ENCODE measurements at places on chromosomes 13 and 19.
A peak's percentile ranks its signal among the peaks of the same experiment; 100 is the strongest.

- DNase-seq: no peak
These were observed 99.7 kb downstream of the DCLK1 start for GRCh38 chr13:36031490-36031889.

DNA sequence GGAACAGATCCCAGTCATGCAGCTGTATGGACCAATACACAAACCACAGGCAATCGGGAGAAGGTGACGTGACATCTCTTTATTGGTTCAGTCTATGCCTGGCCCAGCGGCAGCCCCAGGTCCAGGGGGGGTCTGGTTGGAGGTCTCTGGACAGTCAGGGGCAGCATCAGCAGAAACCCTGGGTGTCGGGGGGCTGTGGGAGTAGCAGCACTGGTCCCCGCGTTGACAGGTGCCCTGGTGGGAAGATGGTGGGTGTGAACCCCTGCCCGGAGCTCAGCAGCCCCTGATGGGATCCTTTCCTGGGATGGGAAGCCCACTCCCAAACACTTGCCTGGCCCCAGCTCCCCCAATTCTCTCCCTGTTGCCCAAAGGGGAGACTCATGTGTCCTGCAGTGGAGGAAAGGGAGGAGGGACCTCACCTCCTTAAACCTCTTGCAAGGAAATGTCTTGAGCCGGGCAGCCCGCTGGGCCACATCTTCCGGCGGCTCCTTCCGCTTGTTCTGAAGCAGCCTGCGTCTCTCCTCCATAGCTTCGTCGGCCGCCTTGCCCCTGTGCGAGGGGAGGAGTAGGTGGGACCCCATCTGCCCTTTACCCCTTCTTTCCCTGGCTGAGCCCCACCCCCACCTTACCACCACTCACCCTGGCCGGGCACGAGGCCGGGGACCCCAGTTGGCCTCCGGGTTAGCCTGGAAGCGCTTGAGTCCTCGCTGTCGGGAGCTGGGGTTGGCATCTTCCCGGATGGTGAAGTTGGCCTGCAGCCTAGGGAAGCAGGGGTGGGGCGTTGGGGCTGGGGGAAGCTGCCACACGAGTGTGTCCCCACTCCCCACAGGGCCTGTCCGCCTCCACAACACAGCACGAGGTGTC is 2.4 kb upstream of the LYL1 start:
- no peak for DNase-seq

DNA sequence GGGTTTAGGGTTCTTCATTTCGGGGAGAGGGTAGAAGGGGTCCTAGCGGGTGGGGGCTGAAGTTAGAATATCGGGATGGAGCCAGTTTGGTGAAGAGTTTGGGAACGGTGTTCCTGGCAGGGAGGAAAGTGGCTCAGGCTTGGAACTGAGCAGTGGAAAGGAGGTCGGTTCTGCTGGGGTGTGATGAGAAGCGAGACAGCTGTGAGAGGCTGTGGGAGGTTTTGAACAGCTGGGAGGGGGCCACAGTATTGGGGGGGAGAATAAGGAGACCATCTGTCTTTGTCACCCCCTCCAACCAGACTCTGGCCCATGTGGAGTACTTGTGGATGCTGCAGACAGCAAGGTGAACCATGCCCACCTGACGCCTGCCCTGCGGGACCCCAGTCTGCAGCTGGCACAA is 1.0 kb upstream of the TM6SF2 start:
- no peak for DNase-seq

DNA sequence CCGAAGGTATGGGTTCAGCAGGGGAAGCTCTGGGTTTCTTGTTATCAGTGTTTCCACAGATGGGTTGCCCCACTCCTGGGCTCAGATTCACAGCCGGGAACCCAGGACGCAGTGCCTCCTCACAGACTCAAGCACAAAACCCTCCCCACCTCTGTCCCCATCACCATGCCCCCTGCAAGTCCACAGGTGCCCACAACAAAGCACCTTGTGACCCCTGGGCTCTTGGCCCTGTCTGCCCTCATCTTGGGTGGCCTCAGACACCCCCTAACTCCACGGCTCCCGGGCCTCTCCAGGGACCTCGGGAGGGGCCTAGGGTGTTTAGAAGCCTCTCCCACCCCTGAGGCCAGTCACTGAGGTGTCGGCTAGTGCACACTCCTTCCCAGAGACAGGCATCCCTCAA is 231.7 kb downstream of the TUBA3C start:
- no peak for DNase-seq

GRCh38 chr19:52742516-52742915 is 7.7 kb upstream of the ZNF611 start:
- no peak for DNase-seq

DNA sequence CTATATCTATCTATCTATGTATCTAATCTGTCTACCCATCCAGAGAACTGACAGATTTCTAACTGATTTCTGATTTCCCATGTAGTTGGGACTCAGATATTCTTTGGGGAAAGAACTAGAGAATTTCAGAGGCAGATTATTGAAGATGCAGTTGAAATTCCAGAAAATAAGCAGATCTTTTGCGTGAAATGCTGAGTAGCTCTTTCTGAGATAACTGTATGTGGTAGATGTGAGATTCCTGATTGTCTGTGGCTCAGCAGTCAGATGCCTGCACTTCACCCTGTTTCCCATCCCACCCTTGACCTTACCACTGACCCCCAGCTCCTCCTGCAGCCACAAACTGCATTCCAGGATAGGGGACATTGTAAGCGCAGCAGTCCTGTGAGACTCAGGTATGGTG is 61.5 kb downstream of the DGKH start:
- no peak for DNase-seq

- no peak for DNase-seq
These were observed 18.4 kb upstream of the OVOL3 start for GRCh38 chr19:36092566-36092965.

GRCh38 chr19:55632463-55632834 is 8.1 kb upstream of the ZNF784 start:
- DNase-seq: peak; percentile 75

DNA sequence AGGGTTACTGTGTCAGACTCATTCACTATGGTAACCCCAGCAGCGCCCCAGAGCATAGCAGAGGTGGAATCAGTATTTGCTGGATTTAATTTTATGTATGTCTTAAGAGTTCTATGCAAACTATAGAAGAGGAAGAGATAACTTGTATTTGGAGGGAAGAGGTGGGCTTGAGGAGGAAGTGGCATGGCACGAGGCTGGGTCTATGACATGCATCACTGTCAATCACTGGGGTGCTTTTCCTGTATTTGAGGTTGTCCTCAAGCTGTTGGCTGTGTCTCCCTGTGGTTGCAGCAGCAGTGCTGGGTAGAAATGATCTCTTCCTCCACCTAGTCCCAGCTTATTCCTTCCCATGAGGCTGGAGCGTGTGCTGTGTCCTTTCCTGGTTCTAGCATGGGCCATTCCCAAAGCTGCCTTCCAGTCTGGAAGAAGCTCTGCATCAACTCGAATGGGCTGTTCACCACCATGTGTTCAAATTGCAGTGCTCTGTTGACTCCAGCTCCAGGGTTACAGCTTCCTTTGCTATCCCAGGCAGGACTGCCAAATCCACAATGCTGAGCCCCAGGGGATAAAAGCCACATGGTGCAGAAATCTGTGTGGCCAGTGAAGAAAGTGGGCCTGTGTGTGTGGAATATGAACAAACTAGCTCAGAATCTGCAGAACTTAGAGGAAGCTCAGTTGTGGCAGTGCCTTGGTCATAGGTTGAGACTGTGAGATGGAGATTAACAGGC is 73.1 kb upstream of the MTIF3 start:
- DNase-seq: no peak

DNA sequence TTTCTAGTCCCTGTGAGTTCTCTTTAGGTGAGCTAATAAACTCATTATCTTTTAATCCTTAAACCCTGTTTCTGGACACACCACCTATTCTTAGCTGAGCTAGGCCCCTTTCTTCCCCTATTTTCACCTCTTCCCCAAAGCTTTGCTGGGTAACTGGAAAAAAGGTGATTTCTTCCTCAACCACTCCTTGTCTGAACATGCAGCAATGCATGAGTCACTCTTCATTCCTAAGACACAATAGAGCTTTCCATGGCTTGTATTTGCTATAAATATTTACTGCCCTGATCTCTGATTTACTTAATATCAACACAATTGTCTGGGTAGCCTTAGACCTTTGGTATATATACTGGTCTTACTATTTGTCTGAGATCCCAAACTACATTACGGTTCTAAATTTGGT is 370.9 kb downstream of the KLF5 start:
- DNase-seq: no peak

GRCh38 chr19:1141944-1142343 is 32.1 kb downstream of the SBNO2 start:
- no peak for DNase-seq

GRCh38 chr13:108305655-108306054 is 36.1 kb downstream of the TNFSF13B start:
- no peak for DNase-seq

- peak; percentile 98 for DNase-seq
These were observed 14.0 kb upstream of the TUBB4A start for GRCh38 chr19:6516018-6516658.

- DNase-seq: no peak
These were observed 25.3 kb downstream of the ZNF582 start for GRCh38 chr19:56367829-56368711.

DNA sequence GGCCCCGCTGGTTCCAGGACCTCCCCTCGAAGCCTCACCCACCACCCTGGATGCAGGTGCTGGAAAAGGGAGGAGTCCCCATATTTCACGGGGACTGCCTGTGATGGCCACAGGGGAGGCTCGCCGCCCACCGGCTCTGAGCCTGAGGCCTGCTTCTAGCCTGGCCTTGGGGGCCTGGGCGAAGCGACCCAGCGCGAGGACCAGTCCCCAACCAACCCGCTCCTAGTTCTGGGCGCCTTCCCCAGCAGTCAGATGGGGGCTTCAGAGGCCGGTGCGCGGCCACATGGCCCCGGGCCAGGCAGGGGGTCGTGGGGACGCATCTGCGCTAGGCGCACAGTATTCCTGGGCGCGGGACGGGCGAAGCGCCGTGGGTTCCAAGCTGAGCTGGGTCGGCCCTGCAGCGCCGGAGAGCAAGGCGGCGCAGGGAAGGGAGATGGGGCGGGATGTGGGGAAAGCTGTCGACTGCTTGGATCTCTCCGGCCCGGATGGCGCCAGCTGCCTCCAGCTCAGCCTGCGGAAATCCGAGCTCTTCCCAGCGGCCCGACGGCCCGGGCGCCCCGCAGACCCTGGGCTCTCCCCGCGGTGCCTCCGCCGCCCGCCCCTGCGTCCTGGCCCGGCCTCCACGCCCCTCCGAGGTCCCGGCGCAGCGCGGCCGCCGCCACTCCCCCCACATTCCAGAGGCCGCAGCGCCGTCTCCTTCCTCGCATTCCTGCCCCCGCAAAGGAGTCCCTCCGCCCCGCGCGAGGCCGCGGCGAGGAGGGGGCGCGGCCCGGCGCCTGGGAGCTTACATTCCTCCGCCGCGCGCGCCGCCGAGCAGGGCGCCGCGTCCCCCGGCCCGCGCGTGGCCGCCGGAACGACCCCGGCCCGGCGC is at the start of gene WTIP:
Gene WTIP (plus strand): TSS at position 788 of the 871 bp plus-strand sequence. CDS start 217 bp downstream, outside the sequence.
- peak; percentile 89 for DNase-seq

- DNase-seq: no peak
These were observed 81.1 kb downstream of the ZNF429 start for GRCh38 chr19:21586311-21587116.

DNA sequence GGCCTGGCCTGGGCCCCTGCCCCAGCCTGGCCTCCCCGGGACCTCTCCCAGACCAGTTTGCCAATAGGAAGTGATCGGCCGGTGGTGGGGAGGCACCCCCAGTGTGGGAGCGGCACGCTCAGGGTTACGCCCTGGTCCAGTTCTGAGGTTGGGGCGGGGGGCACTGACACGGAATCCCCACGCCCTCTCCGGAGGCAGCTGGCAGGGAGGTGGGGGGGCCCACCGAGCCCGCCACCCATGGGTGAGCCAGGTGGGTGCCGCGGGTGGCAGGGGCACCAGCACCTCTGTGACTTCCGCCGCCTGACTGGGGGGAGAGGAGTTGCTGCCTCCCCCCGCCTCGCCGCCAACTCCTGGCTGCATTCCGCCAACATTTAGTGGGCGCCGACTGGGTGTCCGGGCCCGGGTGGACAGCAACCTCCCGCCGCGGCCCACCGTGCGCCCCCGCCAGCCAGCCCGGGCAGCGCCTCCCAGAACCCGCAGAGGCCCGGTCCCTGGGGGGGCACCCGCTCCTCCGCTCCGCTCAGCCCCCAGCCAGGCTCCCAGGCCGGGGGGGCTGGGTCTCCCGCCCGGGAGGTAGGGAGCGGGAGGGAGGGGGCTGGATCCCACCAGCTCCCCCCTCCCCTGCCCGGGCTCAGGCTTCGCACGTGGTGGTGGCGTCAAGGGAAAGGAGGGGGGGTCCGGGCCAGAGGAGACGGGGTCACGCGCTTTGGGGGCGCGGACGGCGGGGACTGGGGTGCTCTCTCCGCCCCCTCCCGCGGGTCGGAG is 2.0 kb downstream of the ZBTB7A start:
- no peak for DNase-seq

DNA sequence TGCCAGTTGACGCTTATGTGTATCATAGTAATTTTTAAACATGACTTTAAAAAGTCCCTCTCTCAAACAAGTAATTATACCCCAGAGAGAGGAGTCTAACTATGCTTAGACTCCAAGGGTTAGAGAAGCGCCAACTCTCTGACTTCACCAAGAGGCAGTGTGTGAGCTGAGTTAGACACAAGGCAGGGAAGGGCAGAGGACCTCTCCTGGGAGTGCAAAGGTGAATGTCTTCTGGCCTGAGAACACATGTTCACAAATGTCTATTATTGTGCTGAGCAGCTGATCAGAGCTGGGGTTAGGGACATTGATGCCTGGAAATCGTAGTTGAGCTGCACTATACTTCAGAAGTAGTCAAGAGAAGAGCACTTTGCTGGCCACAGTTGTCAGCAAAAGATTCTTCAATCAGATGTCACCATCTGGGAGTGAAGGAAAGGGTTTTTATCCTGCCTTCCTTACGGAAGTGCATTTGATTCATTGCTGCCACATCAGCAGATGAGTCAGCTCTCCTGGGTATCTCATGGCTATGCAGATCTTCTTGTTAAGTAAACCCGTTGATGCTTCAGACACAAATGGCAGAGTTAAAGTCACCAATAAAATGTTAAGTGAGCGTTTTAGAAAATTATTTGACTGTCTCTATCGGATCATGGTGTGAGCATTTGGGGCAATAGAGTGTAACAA is 283.2 kb upstream of the ARGLU1 start:
- DNase-seq: no peak

- DNase-seq: no peak
These were observed 536 bp downstream of the PRSS57 start for GRCh38 chr19:694481-695351.

Measured in HAP-1 (cell line).